ENCODE measurements at places on chromosomes 12 and 14. TPM values are rescaled to one million over a fixed set of nuclear protein-coding genes. Genes with fewer than 3 reads are reported as not detected.

DNA sequence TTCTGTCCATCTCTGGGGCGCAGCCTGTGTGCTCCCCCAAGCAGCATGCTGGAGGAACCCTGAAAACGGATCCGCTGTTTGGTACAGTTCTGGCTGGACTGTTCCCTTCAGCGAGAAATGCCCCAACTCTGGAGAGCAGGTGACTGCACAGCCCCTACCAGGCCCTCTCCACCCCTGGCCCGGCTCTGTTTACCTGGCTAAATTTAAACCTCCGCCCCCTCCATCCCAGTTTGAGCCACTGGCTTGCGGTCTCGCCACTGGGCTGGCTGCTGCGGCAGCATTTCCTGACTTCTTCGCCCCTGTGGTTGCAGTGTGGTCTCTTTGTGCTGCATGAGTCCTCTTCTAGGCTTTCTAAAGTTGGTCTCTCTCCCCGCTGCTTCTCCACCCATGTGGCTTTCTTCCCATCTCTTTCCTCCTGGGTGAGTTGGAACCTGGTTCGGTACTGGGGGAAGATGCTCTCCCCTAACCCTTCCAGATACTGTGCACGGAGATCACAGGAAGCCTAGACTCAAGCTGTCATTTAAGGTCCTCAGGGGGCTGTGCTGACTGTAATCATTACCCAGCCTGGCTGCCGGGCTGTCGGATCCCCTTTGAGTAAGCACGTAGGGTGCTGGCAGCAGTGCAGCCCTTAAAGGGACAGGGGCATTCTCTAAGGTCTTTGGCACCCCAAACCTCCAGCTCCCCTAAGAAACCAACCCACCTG lies 60.6 kb downstream of the FBXL14 start:
- DNase-seq = no peak

DNA sequence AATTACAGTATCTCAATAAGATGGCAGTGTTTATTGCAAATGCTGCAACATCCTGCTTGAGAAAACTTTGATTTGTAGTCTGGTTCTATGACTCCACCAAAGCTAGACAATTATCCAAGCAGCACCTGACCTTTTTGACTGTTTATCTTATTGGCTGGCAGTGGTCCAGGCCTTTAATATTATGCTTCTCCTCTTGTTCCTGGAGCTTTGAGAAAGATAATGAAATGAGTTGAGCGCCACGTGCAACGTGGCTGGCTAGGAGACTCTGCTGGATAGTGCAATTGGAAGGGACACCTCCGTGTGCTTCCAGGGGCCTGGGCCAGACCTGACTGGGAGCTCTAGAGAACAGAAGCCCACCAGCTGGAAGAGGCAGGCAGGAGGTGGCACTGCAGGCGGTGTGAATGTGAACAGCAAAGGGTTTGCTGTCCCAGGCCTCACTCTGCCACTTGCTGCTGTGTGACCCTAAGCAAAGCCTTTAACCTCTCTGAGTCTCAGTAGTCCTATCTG lies 349.3 kb downstream of the CACNA1C start:
- no peak for DNase-seq

- no peak for DNase-seq
Measured at GRCh38 chr12:53949631-53950436, 4.9 kb upstream of the HOXC12 start.

The KLHL33 gene
- total RNA-seq = 0.17 TPM

The CLEC7A gene
- 3.6 TPM for total RNA-seq

The PTHLH gene
- not detected for total RNA-seq

DNA sequence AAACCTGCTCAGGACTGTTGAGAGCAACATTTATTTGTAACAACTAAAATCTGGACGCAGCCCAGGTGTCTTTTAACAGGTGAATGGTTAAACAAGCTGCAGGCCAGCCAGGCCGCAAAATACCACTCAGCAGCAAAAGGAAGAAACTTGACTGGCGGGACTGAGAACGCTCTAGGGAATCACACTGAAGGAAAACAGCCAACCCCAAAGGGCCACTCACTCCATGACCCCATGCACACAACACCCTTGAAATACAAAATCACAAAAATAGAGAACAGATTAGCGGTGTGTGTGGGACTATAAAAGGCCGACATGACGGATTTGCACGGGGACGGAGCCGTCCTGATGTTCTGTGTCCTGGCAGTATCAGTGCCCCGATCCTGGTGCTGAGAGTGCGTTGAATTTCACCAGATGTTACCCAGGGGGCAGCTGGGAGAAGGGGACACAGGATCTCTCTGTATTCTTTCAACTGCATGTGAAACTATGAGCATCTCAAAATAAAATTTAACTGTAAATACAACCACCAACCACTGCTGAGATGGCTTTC lies 23.0 kb downstream of the VPS37B start:
- no peak for DNase-seq

GRCh38 chr14:90060965-90061684 lies 669 bp upstream of the KCNK13 start:
- no peak for DNase-seq

- DNase-seq = no peak
Measured at GRCh38 chr12:108570743-108571608, 8.6 kb downstream of the ISCU start.

The RILPL1 gene
- 1.5 TPM for total RNA-seq

- no peak for DNase-seq
Measured at GRCh38 chr12:122944605-122945592, 21.4 kb downstream of the ABCB9 start.

DNA sequence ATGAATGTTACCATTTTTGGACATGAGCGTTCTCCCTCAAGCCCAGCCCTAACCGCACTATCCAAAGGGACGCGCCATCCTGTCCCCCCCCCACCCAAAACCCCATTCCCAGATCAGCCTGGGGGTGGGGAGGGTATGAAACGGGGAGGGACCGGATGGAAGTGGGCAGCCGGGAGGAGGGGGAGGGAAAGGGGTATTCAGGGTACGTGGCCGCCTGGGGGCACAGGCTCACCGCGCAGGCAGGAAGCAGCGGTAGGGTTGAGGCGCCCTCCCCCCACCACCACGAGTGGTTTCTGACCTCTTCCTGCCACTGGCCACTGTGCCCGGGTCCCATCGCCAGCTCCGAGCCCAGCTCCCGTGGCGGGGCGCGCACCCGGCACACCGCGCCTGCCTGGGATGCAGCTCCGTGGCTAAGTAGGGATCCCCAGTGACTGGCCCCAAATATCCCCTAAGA lies 1.4 kb downstream of the ACTN1 start:
- peak; percentile 58 for DNase-seq

The NEK9 gene
- total RNA-seq = 46.0 TPM

DNA sequence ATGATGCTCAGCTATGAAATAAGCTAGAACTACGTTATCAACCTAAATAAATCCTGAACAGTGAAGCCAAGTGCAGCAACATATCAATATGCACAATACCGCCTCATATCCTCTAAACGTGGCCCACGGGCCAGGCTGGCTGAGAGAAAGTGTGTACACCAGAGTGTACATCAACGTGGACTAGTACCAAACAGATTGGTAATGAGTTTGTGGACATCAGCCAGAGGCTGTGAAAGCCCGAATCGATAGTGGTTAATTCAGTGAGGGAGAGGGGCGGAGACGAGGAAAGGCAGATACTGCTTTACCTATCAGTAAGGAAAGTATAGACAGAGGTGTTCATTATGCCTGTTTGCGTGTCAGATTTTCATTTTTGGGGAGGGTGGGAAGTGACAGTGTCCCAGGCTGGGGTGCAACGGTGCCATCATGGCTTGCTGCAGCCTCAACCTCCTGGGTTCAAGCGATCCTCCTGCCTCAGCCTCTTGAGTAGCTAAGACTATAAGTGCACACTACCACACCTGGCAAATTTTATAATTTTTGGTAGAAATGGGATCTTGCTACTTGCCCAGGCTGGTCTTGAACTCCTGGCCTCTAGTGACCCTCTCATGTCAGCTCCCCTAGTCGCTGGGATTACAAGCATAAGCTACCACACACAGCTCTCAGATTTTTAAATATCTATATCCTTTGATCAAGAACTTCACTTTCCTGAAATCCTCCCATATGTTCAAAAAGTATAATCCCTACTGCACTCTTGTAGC lies 50.1 kb downstream of the ANAPC7 start:
- no peak for DNase-seq

- DNase-seq = no peak
Measured at GRCh38 chr12:21353487-21353886, 18.8 kb upstream of the SLCO1A2 start.

The TIMELESS gene
- total RNA-seq = 17.6 TPM

DNA sequence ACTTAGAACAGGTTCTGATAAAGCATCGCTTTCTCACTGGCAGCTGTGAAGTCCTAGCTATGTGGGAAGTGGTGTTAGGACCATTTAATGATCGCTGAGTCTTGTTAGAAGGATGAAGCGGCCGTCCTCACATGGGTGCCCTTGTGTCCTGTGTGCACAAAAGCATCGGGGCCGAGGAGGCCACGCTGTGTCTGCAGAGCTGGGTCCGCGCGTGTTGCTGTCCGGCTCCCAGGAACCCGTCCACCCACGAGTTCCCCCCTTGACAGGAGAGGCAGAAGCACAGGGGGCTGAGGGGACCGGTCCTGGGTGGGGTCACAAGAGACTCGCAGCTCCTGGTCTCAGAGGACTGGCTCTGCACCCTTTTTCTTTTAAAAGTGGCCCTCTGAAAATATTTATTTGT lies 90.4 kb downstream of the ADGRD1 start:
- DNase-seq = no peak

The CNPY2 gene
- total RNA-seq = 24.6 TPM

- no peak for DNase-seq
Measured at GRCh38 chr14:75991753-75992152, 6.2 kb downstream of the IFT43 start.

DNA sequence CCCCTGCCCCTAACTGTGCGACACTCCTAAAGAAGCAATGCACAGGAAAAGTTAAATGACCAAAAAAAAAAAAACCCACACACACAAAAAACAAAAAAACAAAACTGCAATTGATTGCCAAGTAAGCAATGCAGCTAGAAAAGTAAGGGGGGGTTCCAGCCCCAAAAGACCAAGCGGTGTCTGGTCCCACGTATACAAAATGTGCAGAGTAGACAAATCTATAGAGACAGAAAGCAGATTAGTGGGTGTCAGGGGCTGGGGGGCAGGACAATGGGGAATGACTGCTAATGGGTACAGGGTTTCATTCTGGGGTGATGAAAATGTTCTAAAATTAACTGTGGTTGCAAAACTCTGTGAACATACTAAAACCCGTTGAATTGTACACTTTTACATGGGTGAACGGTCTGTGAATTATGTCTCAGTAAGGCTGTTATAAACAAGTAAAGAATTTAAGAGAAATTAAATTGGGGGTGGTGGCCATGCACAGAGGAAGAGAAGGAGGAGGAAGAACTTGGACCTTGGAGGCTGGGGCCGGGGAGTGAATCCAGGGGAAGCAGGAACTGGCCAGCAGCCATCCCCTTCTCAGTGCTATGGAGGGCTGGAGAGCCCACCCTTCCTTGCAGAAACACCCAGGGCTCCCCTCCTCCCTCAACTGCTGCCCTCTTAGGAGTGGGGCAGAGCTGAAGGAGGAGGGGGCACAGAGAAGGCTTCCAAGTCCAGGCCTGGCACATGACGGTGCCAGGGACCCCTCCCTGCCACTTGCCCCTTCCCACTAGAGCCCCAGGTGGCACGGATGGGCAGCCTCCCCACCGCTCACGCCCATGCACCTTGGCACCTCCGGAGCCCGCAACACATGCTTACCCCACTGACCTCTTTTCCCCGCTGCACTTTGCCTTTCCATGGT lies 45.4 kb downstream of the KDM2B start:
- DNase-seq = no peak

GRCh38 chr14:84254290-84254689 lies 1275.7 kb upstream of the FLRT2 start:
- DNase-seq = no peak

The SERPINA3 gene
- total RNA-seq = 17,984 TPM

GRCh38 chr12:174596-174995 lies 39.4 kb downstream of the SLC6A12 start:
- no peak for DNase-seq

The POTEM gene
- not detected for total RNA-seq

DNA sequence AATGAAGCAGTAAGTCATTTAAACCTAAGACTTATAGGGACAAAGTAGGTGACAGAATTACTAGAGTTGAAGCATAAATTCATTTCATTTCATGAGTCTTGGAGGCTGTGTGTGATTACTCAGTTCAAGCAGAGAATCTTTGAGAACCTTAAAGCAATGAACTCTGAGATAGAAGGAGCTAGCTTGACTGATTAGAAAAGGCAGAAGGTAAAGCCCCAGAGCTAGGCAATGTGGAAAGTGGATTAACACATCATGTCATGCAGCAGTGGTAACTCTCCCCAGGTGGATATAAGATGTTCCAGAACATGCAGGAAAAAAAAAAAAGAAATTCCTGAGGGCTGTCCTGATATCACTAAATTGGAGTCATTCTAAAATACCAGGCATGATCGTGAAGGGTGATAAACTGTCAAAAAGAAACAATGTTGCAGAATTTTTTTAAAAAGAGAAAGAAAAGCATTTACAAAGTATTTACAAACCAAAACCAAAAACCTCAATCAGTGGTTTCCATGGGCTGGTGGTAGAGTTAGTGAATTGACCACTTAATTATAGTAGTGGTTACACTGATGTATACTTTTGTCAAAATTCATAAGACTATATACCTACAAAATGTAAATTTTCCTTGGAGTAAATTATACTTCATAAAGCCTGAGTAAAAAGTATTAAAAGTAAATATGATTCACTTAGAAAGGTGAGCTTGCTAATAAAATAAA lies 12.7 kb upstream of the SLC16A7 start:
- no peak for DNase-seq

The ADAM20 gene
- 0.28 TPM for total RNA-seq

Data from liver (tissue), 10 donors.